Activated CD8-positive, alpha-beta memory T cell treated with anti-CD3 and anti-CD28 coated beads for 4 hours (primary cell): ENCODE measurements at places on chromosomes 13 and 19.

GRCh38 chr13:33547035-33547434, 261.5 kb upstream of the STARD13 start:
- no peak for DNase-seq

DNA sequence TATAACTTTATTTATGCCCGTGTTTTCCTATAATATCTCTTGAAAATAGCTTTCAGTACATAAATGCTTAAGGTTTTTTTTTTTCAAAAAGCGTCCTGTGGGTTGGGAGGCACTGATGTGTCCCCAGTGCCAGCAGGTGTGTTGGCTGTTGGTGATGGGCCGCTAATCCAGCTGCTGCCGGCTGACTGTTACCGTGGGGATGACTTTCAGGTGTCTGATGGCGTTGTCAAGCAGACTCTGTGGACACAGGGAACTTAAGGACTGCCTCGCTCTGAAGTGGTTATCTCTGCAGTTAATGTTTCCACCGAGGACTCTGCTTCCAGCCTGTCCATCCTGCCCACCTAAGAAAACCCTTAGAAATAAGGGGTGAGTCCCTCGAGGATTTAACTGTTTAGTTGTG, 94.5 kb downstream of the ANKRD10 start:
- no peak for DNase-seq

DNA sequence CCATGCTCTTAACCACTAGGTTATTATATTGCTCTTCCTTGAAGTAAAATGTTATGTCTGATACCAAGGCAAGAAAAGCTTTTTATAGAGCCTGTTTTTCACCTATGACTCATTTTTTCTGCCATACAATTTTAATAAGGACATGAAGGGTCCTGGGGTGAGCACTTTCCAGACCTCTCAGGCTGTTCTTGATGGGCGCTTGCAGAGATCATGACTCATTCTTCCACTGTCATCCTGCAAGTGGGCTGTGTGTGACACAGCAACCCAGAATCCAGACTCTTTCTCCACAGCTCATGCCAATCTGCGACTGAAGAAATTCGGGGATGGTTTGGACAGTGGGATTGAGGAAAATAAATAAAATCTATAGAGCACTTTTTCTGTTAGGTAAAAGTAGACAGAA, 506.7 kb upstream of the NBEA start:
- DNase-seq, result no peak

- DNase-seq, result no peak
Observed at GRCh38 chr19:33868076-33868735, 71.5 kb downstream of the KCTD15 start.

DNA sequence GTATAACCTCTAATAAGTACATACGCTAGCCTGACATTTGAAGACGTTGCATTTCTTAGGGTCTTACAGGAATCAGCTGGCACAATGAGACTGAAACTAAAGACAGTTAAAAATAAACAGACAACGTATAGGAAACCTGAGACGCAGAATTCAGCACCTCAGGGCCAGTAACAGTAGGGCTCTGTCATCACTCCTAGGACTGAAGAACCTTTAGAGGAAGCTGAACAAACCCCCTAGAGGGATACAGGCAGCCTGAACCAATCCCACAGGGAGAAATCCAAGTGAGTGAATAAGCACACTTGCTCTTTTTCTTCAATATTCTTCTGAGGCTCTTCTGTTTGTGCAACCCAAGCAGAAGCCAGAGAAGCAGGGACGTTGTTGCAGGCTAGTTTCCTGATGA, 53.9 kb upstream of the KLHL1 start:
- no peak for DNase-seq

DNA sequence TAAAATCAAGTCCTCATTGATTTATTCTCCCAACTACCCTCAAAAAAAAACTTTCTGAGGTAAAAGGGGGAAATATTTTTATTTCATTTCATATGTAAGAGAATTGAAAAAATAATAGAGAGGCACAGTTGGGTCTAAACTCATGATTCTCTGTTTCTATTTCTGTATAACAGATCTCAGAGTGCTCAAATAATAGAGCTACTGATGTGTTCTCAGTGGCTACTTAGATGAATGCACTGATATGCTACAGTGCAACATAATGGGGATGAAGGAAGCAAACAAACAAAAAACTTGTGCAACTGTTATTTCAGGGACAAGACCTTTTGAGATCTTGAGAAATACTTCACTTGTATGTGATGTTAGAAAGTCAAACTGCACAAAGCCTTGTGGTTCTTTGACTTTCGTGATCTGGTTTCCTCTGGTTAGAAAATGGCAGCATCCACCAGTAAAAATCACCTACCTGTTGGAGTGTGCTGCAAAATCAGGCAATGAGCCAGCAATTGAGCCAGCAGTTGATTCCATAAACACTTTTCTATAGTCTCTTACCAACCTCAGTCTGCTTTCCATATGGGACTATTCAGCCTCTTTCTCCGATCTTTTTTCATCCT, 9.7 kb upstream of the DACH1 start:
- no peak for DNase-seq

DNA sequence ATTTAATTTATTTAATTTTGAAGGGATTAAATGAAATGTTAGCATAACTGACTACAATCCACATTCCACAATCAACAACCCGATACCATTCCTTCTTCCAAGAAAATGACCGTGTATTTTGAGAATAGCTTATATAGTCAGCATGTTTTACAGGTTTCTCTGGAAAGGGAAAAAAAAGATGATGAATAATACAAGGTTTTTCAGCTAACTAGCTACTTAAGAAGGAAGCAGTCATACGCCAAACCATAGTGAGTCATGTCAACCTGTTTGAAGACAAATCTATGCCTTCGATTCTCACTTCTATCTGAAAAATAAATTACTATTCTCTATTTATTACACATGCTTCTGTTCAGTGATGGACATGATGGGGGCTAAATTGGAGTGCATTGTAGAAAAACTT, 258.6 kb downstream of the EFNB2 start:
- DNase-seq, result no peak

GRCh38 chr19:46478356-46478986, 7.1 kb upstream of the PNMA8A start:
- DNase-seq, result no peak

- DNase-seq, result no peak
Observed at GRCh38 chr13:44694291-44694690, 118.2 kb upstream of the TSC22D1 start.

GRCh38 chr13:113586661-113587479, 2.3 kb downstream of the TFDP1 start:
- no peak for DNase-seq
